CD4-positive, alpha-beta T cell treated with Interleukin-15 for 4 hours (primary cell): ENCODE measurements at places on chromosomes 3 and 15.

DNA sequence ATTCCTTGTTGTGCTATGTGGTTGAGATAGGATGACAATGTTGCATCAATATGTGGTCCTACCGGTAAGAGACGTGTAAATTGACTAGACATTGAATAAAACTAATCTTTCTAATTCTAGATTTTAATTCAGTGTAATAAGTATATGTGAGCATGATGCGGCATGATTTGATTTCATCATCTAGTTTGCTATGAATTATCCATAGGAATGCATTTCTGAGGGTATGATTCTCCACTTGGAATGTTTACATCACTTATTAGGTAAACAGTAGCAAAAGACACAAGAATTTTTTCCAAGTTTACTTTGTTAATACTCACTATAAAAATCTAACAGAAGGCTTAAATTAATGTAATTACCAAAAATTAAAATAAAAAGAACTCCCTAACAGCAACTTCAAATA, 353.5 kb downstream of the CADM2 start:
- DNase-seq, result no peak

GRCh38 chr15:31195871-31196270, 94.3 kb upstream of the TRPM1 start:
- DNase-seq, result no peak

DNA sequence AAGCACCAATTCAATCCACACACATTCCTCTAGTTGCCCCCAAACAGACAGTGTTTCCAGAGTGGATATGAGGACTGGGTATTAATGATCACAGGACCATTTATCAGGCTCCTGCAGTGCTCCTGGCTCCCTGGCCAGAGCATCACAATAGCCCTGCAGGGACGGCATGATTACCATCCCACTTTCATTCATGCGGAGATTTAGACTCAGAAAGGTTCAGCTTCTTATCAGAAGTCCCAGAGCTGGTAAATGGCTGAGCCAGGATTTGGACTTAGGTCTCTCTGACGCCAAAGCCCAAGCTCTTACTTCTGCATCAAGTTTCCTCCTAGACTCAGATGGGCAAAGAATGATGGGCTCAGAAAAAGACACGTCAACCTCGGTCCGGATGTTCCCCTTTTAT, 2.9 kb upstream of the EPHB3 start:
- DNase-seq, result no peak

- DNase-seq, result no peak
Observed at GRCh38 chr3:2311022-2311421, 212.4 kb downstream of the CNTN4 start.

DNA sequence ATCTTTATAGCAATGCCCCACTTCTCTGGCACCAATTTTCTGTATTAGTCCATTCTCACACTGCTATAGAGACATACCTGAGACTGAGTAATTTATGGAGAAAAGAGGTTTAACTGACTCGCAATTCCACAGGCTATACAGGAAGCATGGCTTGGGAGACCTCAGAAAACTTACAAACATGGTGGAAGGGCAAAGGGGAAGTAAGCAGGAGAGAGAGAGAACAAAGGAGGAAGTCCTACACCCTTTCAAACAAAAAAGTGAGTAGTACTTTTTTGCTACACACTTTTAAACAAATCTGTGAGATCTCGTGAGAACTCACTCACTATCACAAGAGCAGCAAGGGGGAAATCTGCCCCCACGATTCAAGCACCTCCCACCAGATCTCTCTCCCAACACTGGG, 67.8 kb upstream of the ZBED2 start:
- DNase-seq, result no peak

DNA sequence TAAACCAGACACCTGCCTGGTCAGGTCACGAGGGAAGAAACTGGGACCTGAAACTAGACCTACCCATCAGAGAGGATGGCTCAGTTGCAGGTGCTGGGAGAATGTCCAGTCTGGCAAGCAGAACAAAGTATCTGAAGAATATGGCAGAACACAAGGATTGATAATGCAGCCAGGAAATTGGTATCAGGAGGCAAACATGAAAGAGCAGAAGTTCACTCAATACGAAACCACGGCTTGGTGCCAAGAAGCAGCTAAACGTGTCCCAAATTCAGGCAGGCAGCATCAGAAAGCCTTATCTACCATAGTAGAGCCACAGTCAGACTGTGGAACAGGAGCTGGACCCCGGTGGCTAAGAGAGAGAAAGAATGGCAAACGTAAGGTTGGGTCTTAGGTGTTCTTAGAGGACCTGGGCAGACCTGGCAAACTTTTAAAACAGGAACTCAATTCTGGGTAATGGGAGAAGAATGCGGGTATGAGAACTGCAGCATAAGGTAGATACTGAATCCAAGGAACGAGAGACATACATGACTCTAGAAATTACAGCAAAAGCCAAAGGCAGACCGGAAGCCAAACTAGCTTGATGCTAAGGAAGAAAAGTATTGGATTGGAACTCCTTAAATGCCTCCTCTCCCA, 169.0 kb upstream of the NECTIN3 start:
- DNase-seq, result no peak

GRCh38 chr3:85627932-85628331, 669.1 kb downstream of the CADM2 start:
- DNase-seq, result no peak

GRCh38 chr15:41876689-41877088, 17.2 kb downstream of the SPTBN5 start:
- no peak for DNase-seq

DNA sequence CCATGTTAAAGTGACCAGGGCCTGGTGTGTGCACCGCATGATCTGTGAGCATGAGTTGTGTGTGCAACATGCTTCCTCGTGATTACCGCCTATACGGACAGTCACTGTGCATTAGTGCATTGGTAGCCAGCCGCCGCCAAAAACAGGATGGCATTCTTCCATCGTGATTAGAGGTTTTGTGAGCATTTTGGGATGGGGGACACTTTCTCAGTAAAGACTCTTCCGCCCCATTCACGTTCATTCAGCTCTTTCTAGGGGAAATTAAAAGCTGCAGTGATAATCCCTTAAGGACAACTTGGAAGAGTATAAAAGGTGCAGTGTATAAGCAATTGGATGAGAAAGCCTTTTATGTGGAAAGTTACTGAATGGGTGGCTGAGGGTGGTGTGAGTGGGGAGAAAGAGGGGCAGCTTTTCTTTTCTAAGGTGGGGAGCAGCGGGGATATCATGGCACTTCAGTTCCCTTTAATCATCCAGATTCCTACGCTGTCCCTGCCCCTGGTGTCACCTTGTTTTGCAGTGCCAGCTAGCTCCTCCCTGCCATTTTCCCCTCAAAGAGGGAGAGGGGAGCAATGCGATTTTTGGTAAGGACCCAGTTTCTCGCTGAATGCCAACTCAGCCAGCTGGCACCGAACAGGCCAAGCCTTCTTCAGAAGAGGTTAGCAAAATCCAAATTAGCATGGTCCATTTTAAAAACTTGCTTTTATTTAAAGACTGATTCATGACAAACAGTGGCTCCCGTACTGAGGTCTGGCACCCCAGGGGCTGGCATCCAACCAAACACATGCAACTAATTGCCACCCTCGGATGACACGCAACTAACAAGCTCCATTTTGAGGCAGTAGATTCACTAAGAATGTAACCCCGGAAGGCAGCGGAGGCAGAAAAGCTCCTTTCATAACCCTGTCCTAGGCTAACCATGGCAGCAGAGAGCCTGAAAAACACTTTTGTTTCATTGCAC, 447.8 kb downstream of the FHIT start:
- no peak for DNase-seq

GRCh38 chr3:9898467-9899241, 4.0 kb upstream of the IL17RE start:
- no peak for DNase-seq

DNA sequence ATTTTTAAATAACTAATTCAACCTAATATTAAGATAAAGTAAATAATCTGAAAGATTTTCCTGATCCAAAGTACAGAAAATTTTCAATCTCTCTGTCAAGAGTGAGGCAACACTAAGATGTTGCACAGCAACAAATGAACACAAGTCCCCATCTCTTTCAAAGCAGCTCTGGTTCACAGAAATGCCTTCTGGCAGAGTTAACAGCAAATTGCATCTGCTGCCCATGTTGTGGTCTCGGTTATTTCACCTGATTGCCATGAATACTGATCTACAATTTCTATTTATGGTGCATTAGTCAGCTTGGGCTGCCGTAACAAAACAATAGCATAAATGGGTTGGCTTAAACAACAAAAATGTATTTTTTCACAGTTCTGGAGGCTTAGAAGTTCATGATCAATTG, 167.3 kb downstream of the BCHE start:
- no peak for DNase-seq

GRCh38 chr3:21587894-21588293, 163.1 kb downstream of the ZNF385D start:
- no peak for DNase-seq

- peak; percentile 16 for DNase-seq
Observed at GRCh38 chr15:51380999-51381806, 39.7 kb downstream of the GLDN start.

DNA sequence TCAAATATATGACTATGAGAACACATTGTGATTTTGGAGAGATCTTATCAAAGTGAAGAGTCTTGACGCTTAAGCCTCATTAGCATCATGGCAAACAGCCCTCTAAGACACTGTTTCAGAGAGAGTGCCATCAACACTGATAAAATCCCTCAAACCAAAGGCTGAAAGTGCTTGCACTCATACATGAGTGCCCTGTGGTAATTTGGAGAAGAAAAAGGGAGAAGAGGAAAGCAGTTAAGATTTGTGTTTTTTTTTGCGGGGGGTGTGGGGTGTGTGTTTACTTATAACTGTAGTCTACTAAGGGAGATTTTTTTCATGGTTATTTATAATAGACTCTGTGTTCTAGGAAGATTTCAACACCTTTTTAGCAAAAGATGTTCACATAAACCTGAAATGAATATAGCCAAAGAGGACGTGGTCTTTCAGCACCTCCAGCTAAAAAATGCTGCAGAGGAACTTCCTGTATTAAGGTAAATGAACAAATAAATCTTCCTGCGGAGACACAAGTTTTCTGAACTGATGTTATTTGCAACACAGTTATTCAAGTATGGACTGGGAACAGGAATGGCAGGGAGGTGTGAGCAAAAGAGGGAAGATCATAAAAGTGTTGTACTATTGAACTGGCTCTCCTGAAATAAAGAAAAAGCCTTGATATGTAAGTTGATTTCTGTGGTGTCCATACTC, 81.9 kb upstream of the TGFBR2 start:
- DNase-seq, result no peak

DNA sequence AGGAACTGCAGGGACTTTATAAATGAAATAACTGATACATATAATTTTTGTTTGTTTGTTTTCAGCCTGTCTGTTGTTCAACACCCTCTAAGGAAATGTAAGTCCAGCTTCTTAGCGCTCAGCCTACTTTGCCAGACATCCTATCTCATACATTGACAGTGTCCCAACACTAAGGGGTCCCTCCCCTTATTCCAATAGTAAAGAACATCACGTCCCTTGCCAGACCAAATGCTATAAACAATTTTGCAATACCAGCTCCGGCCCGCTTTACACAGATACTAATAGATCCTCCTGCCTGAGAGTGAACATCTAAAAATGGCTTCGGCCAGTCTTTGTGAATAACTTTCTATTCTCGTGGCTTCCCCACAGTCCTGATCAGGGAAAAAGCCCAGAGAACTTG, 4.5 kb upstream of the TAFA4 start:
- no peak for DNase-seq

GRCh38 chr3:115169808-115170207, 22.7 kb upstream of the ZBTB20 start:
- no peak for DNase-seq

- no peak for DNase-seq
Observed at GRCh38 chr15:57259568-57260040, 116.7 kb upstream of the CGNL1 start.

GRCh38 chr3:188562144-188562543, 408.2 kb downstream of the LPP start:
- no peak for DNase-seq

DNA sequence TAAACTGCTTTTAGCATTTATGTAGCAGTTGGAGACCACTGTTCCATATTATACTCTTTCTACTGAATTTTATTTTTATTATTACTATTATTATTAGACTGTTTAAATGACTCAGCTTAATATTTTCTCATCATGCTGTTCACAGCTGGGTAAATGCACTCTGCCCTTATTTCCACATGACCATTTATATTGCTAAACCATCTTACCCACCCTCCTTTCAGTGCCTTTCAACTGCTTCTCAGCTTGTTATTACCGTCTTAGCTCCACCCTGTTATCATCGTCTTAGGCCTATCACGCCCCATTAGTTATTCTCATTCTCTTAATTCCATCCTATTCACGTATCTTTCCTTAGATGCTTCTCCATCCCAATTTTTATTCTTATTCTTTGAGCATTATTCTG, 212.6 kb downstream of the GAP43 start:
- DNase-seq, result no peak

DNA sequence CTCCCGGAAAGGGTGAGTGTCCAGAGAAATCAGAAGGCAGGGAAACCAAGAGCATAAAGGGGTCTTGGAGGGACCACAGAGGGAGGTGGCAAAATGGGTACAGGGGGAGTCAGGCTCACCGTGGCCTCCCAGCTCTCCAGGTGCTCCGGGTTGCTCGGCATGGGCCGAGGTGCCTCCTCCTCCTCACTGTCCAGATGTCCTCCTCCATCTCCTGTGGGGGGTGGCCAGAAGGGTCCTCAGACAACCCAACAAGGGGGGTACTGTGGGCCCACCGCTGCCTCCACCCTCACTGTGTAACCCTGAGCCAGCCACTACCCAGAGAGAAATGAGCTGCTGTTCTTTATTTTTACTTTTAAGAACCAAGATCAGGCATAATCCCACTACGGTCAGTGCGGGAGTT, 30.4 kb upstream of the OR4F6 start:
- no peak for DNase-seq

DNA sequence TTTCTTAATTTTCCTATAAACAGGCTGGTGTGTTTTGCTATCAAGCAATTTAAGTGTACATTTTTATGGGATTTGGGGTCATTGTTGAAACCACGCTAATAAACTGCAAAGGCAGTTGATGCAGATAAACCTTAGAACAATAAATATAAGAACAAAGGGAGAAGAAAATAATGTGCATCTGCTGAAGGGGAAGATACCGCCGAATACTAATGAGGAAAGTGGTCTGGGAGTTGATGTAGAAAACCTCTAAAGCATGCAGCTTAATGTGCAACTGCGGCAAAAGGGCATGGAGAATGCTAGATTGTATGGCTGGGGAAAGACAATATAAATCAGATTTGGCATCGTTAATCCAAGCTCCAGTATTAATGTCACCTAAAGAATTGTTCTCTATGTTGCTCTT, 29.8 kb upstream of the CHL1 start:
- no peak for DNase-seq

- no peak for DNase-seq
Observed at GRCh38 chr3:102113421-102114041, 264.2 kb downstream of the NFKBIZ start.

GRCh38 chr15:43552986-43553385, 35.6 kb downstream of the MAP1A start:
- no peak for DNase-seq
